ENCODE measurements at places on chromosomes 2 and 18.

DNA sequence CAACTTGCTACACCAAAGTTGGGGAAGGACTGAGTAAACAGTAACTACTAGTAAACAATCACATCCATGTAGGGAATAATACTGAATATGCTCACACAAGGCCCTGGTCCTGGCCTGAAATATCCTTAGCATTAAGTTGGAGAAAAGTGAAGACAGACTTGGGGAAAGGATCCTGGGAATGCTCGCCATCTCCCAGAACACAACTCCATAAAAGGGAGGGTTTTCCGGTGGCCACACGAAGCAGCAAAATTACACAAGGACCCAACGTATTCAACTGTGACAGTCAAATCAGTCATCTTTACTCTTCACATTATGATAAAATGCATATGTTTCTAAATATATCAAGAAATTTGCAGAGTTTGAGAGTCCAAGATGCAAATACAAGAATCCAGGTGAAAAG lies 7.3 kb downstream of the NEMP2 start:
- DNase-seq = no peak

DNA sequence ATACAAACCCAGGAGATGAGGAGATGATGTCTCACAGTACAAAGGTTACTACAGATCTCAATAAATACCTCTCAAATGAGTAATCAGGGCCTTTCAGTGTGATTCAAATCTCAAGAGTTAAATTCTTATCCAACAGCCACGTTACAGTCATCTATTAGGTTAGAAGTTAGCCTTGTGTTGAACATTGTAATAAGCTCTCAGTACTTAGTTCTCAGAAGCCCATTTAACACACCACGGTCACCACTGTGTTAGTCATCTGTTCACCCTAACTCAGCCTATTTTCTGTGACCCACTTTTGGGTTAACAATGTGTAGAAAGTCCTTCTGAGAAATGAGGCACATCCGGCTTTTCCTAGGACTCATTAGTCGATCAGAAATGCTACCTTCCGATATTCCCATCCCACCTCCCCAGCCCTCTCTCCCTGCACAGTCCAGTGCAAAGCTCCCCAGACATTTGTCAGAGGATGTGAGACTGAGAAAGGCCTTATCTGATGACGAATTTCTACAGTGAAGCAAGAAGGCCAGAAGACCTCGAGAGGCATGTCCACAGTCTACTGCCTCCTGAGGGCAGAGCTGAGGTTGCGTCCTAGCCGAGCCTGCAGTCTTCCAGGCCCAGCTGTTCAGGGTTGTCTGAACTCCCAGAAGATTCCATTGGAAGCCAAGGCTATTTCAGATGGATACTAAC lies 92.6 kb downstream of the ACTR2 start:
- peak; percentile 43 for DNase-seq

DNA sequence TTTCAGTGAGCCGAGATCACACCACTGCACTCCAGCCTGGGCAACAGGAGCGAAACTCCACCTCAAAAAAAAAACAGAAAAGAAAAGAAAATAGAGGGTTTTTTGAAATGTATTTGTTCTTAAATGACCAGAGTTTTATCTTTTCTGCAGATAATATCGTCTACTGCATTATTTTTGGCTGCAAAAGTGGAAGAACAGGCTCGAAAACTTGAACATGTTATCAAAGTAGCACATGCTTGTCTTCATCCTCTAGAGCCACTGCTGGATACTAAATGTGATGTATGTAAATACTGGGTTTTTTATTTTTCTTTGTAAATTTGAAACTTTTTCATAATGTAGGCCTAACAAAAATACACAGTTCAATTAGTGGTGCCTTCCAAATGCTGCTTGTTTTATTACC lies 18.1 kb downstream of the CCNT2 start:
- no peak for DNase-seq

DNA sequence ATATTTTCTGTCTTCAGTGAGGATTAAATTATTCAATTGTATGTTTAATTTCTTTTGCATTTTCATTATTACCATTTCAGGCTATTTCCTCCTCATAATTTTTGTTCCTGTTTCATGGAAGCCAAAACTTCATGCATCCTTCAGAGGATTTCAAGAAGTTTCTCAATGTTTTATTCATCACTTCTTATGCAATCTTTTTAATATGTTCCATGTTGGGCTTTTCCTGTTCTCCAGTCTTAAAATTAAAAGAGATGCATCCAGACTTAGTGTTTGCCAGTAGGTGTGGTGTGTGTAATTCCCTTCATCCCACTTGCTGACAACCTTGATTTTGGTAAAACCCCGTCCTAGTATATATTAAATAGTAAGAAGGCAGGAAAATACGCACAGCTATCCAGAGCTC lies 190.0 kb downstream of the EN1 start:
- DNase-seq = no peak

DNA sequence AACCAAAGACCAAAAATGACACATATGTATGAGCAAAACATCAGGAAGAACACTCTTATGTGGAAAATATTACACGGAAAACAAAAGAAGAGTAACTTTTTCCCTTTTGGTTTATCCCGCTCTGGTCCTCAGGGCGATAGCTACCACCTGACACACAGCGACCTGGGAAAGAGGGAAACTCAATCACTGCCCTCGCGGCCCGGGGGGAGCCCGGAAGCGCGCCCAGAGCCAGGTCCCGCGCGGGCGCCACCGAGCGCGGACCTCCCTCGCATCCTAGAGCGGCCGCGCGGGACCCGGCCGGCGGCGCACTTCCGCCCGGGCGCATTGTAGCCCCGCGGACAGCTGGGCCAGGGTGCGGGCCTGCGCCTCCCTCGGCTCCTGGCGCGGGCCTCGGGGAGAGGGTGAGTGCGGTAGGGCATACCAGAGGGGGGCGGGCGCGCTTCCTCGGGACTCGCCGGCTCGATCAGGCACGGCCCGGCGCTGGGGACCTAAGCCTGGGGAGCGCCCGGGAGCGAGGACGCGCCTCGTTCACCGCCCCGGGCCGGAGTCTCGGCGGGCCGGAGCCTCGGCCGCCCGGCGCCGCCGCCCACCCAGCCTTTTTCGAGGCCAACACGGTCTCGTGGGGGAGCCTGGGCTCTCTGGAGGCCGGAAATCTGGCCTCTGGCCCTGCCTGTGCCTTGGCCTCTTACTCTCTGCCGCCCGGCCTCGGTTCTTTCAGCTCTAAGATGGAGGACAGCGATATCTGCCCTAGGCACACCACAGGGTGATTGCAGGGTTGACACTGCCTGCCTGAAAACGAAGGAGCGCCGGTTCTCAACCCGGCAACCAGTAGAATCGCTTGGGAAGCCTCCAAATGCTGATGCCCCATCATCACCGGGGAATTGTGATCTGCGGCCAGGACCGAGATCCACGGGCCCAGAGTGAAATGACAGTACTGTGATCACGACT lies at the start of gene ELAC1:
Gene ELAC1, plus strand, starts transcription at position 327 of the 948 bp plus-strand sequence. CDS start 6,365 bp downstream, outside the sequence.
- DNase-seq = peak; percentile 67

DNA sequence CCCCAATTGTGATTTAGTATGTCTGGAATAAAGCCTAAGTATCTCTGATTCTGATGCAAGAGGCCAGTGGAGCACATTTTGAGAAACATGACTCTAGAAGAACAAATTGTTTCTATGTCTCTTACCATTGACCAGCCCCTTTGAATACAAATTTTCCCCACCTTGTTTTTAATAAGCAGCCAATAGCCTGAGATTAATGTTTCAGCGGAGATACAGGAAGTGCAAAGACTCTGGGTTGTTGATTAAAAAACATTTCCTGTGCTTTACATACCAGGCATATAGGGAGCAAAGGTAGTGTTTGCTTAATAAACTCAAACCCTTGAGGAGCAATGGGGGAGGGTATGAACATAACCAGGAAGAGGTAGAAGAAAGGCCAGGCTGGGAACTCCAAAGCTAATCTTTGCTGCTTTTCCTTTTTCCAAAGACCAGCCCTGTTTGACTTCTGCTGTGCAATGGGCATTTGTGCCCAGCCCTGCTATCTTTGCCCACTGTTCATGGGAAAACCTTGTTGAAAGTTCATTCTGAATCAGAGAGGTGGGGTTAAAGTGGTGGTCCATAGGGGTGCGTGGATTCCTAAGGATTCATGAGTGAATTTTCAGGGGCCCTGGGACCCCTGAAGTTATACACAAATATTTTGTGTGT lies 29.3 kb downstream of the UPP2 start:
- DNase-seq = no peak

DNA sequence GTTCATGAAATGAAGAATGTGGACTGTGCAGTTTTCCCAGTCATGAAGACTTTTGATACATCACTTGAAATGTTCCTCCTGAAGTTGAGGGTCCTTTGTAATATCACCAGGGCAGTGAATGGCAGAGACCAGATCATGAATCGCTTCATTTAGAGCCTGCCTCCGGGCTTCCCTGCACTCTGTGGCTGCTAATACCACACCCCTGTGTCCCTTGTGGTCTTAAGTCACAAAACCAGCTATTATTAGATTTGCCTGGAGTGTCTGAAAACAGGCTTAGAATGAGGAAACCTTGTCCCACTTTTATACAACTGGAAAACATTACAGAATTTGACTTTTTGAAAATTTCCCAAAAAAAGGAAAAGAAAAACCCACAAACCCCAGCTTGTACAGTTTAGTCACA lies 147.9 kb downstream of the MGAT5 start:
- DNase-seq = no peak
